ENCODE measurements at places on chromosomes 7 and 10.

DNA sequence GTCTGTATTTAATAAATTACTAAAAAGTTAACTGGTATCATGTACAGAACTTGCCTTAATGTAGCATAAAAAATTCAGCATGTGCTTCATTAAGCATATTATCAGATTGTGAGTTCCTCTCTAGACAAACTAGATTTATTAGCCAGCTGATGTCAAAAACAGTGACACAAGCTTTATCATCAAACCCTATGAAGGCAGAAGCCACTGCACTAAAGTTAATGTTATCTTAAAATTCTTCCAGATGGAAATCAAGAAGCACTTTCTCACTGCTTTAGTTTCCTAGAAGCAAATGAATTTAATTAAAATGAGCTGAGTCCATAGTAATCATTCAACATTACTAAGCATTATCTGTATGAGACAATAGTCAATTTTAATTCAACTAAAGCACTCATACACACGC, 96.4 kb downstream of the ARHGAP12 start:
- DNase-seq, result no peak

GRCh38 chr7:147915781-147916180, 674.8 kb upstream of the C7orf33 start:
- DNase-seq, result peak; percentile 33

DNA sequence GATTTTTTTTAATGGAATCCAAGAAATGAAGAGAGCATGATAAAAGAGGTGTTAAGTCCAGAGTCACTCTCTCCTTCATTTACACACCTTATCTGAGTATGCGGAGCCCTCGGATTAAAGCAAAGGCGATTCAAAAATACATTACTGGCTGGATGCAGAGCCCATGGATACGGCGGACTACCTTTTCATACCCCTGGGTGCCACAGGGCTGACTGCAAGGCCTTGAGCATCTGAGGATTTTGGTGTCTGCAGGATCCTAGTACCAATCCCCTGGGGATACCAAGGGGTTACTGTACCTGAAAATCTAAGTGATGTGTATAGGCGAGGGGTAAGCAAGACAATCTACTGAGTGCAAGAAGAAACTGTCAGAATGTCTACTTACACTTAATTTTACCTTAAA, 20.5 kb downstream of the PIP4K2A start:
- DNase-seq, result no peak

DNA sequence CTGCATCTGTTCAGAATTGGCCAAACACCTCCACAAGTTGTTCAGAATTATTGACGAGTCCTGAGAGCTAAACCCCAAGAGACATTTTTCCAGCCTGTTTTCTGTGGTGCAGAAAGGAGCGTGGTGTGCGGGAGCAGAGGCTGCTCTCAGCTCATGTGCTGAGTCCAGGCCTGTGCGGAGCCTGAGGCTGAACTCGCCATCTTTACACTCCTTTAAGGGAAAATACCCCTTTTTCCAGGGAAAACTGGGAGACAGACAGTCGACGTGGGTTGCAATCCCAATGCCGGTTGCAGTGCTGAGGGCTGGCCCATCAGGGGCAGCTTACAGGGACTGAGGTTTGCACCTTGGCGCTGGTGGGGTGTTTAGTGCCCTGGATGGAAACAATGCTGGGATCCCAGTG, 112.2 kb downstream of the ADARB2 start:
- no peak for DNase-seq

GRCh38 chr7:27175626-27176523, 1.8 kb upstream of the HOXA10 start:
- peak; percentile 10 for DNase-seq

- no peak for DNase-seq
These were observed 3.1 kb downstream of the CYP2W1 start for GRCh38 chr7:985915-986741.

GRCh38 chr10:46255801-46256747, 30.7 kb upstream of the ANTXRL start:
- peak; percentile 85 for DNase-seq

DNA sequence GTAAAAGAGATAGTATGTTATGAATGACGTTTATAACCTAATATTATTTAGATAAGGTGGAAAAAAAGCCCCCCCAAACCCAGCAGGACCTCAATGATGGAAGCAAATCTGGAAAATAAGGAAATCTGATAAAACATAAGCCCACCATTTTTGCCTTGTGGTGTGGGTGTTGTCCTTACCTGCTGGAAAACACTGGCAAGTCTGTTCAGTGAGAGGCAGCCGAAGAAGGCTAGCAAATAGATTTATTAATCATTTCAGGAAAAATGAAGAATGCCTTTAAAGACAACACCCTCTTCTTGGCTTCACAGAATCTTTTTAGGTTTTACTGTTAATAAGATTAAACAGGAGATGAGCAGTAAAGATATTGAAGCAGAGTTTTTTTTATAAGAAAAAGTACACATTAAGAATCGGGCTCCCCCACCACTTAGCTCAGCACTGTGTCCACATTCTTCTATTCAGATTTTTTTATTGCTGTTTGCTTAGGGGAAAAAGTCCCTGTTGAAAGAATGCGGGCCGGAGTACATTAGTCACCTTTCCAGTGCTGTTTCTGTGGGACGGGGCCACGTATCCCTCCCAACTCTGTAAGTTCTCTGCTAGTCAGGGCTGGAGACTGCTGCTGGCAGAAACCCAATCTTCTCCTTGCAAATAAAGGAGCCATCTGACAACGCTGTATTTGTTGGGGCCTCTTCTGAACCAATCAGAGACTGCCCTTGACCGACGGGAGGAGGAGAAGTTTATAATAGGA, 104.1 kb downstream of the EVX1 start:
- DNase-seq, result peak; percentile 20

DNA sequence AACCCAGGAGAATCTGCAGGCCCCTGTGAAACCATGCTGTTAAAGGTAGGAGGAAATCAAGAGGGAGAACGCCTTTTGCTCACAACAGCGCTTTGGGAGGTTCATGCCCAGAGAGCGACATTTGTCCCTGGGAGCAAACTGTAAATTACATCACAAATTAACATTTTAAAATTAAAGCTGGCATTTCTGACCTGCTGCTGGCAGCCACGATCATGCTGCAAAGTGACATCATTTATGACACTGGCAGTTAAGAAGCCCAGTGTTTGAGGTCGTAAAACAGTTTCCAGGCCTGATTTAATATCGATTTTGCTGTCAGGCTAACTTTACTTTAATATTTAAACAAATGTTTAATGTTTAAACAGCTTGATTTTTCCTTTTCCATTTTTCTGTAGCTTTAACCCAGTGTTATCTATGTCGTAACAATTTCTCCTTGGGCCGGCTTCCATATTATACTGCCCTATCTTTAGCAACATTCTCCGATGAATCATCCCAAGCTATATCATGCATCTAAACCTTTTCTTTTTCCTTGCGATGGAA, 86.5 kb upstream of the NPVF start:
- no peak for DNase-seq

- DNase-seq, result no peak
These were observed 109.4 kb downstream of the ELFN1 start for GRCh38 chr7:1779445-1779844.

DNA sequence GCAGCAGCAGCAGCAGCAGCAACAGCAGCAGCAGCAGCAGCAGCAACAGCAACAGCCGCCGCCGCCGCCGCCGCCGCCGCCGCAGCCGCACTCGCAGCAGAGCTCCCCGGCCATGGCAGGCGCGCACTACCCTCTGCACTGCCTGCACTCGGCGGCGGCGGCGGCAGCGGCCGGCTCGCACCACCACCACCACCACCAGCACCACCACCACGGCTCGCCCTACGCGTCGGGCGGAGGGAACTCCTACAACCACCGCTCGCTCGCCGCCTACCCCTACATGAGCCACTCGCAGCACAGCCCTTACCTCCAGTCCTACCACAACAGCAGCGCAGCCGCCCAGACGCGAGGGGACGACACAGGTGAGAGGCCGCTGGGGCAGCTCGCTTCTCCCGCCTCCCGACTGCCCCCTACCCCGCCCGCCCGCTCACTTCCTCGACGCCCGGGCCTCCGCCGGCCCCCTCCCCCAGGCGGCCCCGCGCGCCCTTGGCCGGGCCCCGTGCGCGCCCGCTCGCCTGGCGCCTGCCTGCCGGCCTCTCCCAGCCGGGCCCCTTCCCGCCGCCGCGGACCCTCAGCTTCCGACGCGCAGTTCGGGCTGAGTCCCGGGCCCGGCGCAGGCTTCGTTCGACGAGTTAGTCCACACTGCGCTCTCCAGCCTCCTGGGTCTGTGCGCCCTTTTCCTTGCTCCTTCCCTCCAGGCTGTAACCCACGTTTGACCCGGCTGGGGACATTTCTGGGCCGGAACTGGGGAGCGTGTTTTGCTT, 882 bp downstream of the DLX6 start:
- DNase-seq, result no peak

DNA sequence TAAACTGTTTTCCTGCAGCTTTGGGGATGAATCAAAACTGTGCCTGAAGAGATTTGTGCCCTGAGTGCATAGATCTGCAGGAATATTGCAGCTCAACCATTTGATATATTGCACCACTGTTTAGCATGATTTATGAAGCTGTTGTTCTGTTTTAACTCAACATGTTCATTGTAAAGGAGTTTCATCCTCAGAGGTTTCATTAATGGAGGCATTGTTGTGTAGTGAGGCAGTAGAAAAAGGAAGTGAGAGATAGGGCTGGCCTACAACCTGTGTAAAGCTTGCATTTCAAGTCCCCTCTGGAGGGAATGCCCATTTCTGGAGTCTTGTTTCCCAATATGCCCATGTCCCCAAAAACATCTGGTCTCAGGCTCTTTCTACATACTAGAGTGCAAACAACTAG, 67.5 kb downstream of the DNAJC12 start:
- no peak for DNase-seq

- no peak for DNase-seq
These were observed 35.9 kb downstream of the LRRC4 start for GRCh38 chr7:127995156-127995880.

GRCh38 chr7:5231116-5231515, 41.1 kb downstream of the WIPI2 start:
- DNase-seq, result no peak

Data from iPS-NIHi11 (cell line).